ENCODE measurements at places on chromosomes 6 and 20. TPM values are rescaled to one million over a fixed set of nuclear protein-coding genes. Genes with fewer than 3 reads are reported as not detected.

Gene BMP6
- total RNA-seq: 123 TPM

Gene ZKSCAN3
- 5.7 TPM for total RNA-seq

GRCh38 chr20:57928181-57928967, 218.6 kb upstream of the PMEPA1 start:
- DNase-seq: no peak

DNA sequence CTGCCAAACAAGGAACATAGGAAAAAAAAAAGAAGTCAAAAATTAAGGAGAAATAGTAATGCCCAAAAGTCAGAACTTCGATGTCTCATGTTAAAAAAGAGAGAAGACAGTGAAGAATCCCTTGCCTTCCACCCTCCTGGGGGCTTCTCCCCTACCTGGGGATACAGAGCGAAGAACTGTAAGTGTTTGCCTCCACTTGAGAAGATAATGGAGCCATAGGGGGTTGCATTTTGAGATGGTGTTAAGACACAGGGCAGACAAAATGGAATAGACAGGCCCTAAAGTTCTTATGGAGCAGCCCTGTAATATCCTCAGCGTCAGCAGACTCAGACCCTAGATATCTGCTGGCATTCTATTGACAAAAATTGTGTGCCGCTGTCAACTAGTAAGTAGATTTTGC, 222.2 kb upstream of the MAP3K7 start:
- no peak for DNase-seq

DNA sequence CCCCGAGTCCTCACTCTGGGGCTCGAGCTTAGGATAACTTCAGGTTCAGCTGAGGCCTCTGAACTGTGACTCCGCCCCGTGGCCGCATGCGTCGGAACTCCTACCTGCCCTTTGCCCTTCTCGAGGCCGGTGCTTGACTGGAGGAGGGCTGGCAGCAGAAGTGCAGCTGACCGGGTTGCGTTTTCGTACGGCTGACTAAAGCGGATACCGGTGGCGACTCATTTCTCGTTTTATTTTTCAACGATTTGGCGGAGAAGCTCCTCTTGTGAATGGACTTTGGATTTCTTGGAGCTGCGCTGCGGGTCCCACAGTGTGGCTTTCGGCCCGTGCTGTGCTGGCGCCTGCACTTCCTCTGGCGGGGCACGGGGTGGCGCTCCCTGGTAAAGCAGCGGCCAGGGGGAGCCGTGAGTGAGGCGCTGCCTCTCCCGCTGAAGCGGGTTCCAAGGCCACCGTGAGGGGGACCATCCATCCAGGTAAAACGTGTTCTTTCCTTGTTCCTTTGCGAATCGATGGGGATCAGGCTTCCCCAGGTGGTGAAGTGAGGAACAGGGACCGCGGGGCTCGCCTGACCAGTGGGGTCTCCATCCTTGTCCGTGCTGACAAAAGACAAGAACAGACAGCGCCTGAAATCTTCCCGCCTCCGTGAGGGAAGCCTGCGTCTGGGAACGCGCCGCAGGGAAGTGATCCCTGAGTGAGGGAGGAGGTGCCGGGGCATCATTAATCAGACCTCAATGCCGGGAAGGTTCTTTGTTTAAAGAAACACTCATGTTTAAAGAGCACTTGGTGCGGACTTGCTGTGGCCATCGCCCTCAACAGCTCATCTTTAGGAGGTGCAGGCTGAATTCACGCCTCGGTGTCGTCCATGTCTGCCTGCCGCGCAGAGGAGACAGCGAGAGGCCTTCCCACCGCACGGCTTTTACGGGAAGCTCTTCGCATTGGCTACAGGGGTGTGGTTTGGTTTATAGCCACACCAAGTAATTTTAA, 38.8 kb downstream of the ERMARD start:
- no peak for DNase-seq

DNA sequence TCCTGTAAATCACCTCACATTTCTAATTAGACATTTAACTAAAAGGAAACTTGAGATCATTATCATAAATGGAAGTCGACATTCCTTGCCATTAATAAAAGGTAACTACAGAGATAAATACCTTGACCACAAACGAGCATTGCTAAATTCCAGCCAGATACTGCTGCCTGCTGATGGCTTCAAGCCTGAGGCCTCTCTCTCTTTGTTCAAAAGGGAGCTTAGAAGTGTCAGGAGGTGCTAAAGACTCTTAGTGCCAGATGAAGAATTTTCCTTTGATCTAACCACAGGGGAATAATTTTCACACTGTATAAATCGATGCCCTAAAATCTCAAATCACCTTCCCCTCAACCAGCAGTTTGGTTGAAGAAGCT, 248.2 kb upstream of the PMEPA1 start:
- DNase-seq: no peak

- no peak for DNase-seq
These were observed 126.0 kb downstream of the RNASET2 start for GRCh38 chr6:166830185-166830890.

DNA sequence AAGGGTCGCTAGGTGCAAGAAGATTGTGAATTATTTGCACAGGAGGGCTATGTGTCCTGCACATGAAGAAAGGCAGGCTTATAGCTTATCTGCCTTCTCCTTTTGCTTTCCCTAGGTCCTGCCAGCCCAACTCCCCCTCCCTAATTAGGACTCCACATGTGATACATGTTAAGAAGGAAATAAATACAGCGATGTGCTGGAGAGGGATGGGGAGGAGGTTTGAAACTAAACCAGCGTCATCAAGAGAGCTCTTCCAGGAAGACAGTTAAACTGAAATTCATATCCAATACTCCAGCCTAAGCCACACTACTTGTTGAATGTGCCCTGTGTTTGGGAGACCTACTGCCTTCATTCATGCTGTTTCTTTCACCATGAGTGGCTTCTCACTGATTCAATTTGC, 34.9 kb upstream of the UTRN start:
- DNase-seq: no peak

DNA sequence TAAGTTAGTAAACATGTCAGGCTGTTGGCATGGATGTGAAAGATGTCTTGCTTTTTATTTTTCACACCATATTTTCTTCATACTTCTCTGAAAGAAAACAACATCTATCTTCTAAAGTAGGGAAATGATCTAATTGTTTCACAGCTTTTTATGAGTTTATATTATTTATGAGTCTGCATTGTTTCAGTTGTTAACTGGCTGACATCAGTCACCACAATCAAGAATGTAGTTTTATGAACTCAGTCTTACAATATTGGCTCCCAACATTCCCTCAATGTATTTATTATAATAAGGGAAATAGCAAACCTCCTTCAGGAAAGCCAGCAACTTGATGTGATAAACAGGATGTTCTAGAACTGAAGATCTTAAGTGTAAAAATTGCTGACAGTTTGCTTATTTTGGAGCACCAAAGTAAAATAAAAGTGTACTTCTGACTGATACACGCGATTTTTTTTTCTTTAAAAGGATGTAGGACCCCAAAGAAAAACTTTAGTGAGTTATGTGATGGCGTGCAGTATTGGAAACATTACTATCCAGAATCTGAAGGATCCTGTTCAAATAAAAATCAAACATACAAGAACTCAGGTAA, 106.0 kb downstream of the ADGRG6 start:
- peak; percentile 47 for DNase-seq

- no peak for DNase-seq
These were observed 54.3 kb downstream of the SYTL3 start for GRCh38 chr6:158703837-158704822.

DNA sequence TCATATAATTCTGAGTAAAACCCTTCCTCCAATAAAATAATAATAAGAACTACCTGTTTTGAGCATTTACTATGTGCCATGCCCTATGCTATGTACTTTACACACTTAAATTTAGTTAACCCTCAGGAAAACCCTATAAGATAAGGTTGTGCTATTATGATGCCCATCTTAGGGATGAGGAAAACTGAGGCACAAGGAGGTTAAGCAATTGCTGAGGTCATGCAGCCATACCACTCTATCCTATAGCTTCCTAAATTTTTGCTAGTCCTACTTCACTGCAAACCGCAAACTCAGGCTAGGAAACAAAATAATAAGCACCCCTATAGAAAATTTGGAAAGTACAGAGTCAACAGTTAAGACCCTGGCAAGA, 38.9 kb upstream of the GFOD1 start:
- no peak for DNase-seq

DNA sequence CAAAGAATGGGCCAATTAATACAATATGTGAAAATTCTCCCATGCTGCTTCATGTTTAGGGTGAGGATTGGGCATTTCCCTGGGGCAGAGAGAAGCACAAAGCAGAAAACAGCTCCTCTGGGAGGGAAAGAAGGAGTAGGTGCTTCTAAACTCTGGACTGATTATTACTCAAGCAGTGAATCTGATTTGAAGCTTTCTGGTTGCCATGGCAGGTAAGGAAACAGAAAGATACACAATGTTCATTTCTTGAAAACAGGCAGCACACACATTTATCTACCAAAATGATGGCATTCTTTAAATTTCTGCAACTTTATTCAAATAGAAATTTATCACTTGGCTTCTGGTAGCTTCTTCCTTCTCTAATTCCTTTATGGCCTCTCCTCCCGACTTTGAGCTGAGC, 305.4 kb upstream of the CHD6 start:
- DNase-seq: no peak

GRCh38 chr6:443621-444159, 52.1 kb downstream of the IRF4 start:
- no peak for DNase-seq

Gene STX11
- 16.0 TPM for total RNA-seq

GRCh38 chr6:132359886-132360285, 41.4 kb downstream of the MOXD1 start:
- no peak for DNase-seq

Gene RBM12
- total RNA-seq: 47.3 TPM

DNA sequence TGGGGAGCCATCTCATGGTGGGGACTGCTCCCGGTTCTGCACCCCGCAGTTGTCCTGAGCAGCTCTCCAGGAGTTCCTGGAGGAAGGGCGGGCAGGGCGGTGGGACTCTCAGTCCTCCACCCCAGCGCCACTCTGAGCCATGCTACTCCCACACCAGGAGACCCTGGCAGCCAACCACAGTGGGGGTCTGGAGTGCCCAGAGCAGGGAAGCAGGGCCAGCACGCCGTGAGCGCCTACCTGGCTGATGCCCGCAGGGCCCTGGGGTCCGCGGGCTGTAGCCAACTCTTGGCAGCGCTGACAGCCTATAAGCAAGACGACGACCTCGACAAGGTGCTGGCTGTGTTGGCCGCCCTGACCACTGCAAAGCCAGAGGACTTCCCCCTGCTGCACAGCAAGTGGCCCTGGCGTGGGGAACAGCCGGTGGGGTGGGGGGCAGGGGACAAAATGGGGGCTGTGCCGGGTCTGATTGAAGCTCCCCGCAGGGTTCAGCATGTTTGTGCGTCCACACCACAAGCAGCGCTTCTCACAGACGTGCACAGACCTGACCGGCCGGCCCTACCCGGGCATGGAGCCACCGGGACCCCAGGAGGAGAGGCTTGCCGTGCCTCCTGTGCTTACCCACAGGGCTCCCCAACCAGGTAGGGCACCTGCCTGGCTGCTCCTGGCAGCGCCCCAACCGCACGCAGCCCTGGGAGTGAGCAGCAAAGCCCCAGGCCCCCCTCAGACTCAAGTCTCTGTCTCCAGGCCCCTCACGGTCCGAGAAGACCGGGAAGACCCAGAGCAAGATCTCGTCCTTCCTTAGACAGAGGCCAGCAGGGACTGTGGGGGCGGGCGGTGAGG, 1.6 kb upstream of the TNFRSF6B start:
- DNase-seq: no peak

Gene PI16
- 0.23 TPM for total RNA-seq

DNA sequence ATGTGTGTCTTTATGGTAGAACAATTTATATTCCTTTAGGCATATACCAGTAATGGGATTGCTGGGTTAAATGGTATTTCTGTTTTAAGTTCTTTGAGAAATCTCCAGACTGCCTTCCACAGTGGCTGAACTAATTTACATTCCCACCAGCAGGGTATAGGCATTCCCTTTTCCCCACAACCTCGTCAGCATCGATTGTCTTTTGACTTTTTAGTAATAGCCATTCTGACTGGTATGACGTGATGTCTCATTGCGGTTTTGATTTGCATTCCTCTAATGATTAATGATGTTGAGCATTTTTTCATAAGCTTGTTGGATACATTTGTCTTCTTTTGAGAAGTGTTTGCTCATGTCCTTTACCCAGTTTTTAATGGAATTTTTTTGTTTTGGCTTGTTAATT, 5.3 kb upstream of the TASP1 start:
- no peak for DNase-seq

Gene MYLIP
- total RNA-seq: 16.7 TPM

Gene NKAIN4
- 4.8 TPM for total RNA-seq

DNA sequence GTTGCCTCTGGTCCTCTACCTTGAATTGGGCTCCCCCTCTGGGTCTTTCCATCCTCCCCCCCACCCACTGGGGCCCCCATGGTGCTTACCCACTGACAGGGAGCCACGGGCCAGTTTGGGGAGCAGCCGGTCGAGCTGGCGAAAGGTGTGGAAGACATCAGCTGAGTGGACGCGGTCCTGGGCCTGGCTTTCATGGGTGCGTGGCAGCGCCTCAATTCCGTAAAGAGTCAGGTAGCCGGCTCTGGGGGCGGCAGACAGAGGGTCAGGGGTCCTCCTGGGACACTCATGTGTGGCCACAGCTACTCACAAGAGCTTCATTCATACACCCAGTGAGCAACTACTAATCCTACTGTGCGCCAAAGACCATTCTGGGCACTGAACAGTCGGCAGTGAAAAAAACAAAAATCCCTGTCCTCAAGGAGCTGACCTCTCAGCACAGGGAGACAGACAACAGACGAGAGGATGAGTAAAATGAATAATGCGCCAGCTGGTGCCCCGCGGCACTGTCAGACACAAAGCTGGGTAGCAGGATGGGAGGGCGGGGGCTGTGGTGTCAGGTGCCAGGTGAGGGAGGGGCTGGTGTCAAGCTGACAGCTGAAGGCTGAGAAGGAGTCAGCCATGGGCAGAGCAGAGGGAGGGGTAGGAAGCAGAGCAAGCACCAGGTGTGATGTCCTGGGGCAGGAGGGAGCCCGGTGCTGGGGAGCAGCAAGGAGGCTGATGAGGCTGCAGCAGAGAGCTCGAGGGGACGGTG, 28.3 kb downstream of the PTGIS start:
- DNase-seq: no peak

Gene OR2J2
- total RNA-seq: not detected

GRCh38 chr6:80566361-80566760, 459.9 kb downstream of the BCKDHB start:
- DNase-seq: no peak

- no peak for DNase-seq
These were observed 39.8 kb upstream of the NAA20 start for GRCh38 chr20:19977373-19977770.

GRCh38 chr6:37998366-37998765, 178.8 kb downstream of the ZFAND3 start:
- DNase-seq: no peak

- no peak for DNase-seq
These were observed 212.0 kb upstream of the SGK1 start for GRCh38 chr6:134529921-134530320.

Gene NFATC2
- total RNA-seq: 10.1 TPM

DNA sequence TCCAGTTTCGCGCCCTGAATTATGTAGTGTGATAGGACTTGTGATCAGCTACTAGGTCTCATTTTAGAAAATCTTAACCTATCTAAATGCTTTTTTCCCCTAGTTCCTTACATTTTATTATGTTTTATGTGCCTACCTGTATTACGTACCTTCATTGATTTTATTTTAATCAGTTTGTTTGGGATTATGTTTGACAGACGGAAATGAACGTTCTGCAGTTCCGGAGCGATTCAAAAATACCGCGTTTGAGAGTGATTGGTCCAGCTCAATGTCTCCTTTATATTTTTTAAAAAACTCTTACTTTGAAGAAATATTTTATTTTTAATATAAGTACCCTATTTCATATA, 114.3 kb upstream of the BTN3A2 start:
- no peak for DNase-seq
